NCI-H226 (cell line): ENCODE measurements at places on chromosomes 11 and 22.

DNA sequence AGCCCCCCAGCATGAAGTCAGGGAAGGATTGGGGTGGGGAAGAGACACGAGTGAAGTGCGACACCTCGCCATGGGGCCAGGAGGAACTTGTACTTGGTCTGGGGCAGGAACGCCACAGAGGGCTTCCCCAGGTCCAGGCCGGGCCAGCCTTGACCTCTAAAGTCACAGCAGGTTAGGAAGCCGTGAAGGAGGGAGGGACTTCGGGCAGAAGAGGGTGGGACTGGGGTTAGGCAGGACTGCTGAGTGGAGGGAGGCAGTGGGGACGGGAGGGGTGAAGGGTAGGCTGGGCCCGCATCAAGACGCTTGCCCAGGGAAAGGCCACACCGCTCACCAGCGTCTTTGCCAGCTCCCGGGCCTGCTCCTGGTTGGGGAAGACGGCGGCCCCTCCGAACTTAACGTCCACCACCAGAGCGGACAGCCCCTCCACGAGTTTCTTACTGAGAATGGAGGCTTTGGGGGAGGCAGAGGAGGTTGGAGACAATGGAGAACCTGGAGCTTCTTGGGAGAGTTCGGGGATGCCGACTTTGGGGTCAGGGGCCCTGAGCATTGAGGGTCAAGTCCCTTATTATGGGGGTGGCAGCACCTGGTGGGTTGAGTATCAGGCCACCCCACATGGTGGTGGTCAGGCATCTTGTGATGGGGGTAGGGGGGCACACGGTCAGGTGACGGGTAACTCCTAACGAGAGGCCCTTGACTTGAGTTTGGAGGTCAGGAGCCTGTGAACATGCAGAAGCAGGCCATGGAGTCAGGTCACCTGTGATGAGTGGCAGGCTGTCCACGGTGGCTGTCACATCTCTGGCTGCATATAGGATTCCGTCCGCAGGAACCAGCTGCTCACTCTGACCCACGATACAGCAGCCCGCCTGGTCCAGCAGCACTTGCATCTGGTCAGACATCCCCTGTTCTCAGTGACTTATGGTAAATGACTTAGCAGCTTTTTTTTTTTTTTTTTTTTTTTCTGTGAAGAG, 1.7 kb upstream of the SCO2 start:
- DNase-seq = peak; percentile 18

- DNase-seq = peak; percentile 40
Observed at GRCh38 chr11:100687630-100688395, 725 bp downstream of the ARHGAP42 start.

DNA sequence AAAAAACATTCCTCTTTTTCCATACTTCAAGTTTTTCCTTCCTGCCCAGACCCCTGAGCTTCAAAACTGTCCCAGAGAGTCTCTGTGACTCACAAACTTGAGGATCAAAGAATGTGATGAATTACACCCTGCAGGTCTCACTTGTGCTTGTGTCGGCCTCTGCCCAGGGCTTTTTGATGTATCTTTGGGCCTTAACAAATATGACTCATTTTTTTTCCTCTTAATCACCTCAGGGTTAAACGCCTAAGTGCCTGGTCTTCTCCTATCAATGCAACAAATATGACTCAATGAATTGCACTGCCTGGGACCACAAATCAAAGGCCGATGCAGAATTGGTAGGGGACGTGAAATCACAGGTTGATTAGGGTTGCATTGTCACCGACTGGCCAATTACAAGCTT, 267.7 kb downstream of the LARGE1 start:
- peak; percentile 40 for DNase-seq

DNA sequence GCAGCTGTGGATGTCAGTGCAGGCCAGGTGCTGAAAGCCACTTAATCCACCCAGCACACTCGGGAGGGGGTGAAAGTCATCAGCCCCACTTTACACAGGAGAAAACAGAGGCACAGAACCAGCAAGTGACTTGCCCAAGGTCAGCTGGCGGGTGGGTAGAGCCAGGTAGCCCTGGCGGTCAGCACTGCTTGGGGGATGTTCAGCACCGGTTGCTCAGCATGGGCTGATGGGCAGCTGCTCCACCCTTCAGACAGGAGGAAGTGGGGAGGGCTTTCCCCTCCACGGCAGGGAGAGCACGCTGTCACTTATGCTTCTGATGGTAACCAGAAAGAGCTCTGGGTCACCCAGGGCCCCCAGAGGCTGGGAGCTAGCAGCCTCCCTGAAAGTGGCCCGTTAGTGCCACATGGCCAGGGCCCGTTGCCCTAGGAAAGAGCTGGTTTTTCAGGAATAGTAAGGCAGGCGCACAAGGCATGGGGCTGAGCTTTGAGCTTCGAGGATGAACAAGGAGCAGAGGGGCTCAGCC, 417.9 kb downstream of the CTTN start:
- no peak for DNase-seq

DNA sequence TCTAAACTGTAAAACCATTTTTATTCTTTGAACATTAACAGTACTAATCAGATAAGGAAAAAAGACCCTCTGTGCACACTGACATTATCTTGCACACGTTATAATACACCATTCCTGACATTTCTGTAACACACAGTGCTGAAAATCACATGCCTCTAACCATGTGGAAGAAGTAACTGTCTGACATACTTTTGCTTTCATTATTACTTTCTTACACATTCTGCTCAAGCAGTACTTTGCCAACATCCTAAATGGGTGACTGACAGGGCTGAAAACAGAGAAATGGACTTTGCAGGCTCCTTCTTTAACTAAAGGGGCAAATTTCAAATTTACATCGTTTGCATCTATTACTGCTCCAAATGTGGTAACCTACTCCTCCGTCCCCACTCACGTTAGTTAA, 22.8 kb upstream of the TP53AIP1 start:
- DNase-seq = no peak

DNA sequence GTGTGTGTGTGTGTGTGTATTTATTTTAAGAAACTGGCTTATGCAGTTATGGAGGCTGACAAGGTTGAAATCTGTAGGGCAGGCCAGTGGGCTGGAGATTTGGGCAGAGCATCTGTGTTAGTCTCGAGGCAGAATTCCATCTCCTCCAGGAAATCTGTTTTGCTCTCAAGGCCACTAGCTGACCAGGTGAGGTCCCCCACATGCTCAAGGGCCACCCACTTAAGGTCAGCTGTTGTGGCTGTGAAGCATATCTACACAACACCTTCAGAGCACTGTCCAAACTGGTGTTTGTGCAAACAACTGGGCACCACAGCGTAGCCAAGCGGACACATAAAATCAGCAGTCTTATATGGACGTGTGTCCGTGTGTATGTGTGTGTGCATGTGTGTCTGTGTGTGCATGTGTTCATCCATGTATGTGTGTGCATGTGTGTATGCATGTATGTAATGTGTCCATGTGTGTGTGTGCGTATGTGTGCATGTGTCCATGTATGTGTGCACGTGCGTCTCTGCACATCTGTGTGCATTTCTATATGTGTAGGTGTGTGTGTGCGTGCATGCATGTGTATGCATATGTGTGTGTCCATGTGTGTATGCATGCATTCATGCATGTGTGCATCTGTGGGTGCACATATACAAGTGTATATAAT, 400.9 kb downstream of the BRD1 start:
- DNase-seq = no peak

DNA sequence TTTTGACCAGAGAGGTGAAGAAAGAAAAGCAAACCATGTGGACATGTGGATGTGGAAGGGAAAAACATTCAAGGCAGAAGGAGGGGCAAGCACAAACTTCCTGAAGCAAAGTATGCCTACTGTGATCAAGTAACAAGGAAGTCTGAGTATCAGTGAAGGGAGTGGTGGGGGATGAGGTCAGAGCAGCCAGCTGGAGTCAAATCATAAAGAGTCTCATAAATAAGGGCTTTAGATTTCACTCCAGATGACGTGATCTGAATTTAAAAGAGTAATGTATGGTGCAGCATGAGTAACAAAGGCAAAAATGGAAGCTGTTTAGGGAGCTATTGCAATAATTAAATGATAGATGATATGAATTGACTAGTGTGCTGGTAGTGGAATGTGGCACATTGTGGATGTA, 665.4 kb upstream of the CCDC90B start:
- DNase-seq = no peak

DNA sequence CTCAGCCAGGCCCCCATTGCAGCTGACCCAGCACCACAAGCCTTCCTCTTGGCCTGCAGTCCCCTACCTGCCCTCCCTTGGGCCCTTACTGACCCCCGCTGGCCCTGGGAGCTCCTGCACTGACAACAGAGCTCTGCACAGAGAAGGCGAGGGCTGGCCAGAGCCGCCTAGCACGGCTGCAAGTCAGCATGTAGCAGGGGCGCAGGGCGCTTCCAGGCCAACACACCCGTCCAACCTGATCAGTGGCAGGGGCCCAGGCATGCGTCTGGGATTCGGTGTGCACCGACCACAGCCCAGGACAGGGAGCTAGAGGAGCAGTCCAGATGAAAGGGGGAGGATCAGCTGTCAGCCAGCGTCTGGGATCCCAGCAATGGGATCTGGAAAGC, 7.6 kb downstream of the WNT7B start:
- no peak for DNase-seq

GRCh38 chr11:101915791-101916291, 481 bp downstream of the ANGPTL5 start:
- no peak for DNase-seq

GRCh38 chr11:1205987-1206331, 16.9 kb upstream of the MUC5B start:
- DNase-seq = no peak

GRCh38 chr22:31490496-31490925, 869 bp upstream of the EIF4ENIF1 start:
- DNase-seq = peak; percentile 33

DNA sequence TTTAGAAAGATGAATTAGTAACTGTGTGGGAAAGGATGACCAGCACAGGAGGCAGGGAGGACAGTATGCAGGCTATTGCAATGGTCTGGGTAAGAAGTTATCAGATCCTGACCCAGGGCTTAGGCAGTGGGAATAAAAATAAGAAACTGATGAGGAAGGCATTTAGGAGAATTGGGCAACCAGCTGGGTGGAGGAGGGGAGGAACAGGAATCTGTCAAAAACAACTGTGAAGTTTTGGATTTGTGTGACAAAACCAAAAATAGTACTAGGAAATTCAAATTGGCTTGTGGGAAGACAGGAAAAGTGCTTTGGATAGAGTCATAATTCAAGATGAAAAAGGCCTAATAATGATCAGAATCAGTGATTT, 27.9 kb downstream of the MMP13 start:
- no peak for DNase-seq

DNA sequence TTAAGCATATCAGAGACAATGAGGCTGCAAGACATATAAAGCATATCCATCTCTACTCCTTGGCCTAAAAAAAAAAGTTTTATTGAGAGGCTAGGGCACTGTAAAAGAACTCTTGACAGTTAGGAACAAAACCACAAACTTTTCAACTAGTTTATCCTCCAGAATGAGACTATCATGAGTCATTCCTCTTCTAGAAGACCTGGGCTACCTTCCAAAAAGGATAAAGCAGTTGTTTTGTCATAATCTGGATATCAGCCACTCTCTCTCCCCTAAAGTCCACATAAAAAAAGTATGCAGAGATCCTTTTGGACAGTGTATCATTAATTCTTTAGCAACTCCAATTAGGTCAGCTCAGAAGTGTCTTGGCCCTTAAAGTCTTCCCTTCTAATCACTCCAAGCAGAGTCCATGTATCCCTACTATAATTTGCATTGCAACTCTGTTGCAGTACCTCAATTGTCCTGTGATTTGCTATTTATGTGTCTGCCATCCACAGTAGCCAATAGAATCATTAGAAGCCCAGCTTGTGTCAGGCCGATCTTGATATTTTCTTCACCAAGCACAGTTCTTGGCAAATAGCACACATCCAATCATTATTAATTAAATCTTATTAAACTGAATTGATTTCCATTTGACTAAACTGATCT, 10.4 kb downstream of the OR51T1 start:
- DNase-seq = peak; percentile 68

GRCh38 chr11:80065086-80065485, 624.3 kb upstream of the TENM4 start:
- DNase-seq = no peak

- DNase-seq = peak; percentile 80
Observed at GRCh38 chr22:46071451-46072109, 78.7 kb upstream of the PPARA start.

DNA sequence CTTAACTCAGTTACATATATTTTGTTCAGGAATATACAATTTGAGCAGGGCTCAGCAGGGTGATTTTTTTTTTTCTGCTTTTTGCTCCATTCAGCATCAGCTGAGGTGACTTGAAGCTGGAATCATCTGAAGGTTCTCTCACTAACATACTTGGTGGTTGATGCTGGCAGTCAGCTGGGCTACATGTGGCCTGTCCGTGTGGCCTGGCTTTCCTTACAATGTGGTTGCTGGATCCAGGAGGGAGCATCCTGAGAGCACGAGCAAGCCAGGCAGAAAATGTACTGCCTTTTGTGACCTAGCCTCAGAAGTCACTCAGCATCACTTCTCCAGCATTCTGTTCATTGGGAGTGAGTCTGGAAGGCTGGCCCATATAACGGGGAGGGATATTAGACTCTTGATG, 151.6 kb upstream of the E2F8 start:
- DNase-seq = no peak

DNA sequence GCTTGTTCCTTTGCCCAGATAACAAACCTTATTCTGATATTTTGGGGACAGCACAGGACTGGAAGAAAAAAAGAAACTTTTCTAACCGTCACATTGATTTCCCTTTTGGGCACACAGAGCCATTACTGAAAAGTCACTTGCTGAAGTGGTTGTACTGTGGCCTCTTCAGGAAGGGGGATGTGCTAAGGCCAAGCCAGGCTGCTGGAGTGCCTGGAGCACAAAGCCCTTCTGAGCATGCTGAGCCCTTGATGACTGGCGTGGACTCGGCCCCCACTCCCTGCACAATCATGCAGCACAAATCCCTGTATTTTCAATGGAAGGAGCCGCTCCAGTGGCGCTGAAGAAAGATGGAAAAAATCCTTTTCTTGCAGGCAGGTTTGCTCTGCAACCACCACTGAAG, 164.2 kb downstream of the NTM start:
- DNase-seq = no peak

DNA sequence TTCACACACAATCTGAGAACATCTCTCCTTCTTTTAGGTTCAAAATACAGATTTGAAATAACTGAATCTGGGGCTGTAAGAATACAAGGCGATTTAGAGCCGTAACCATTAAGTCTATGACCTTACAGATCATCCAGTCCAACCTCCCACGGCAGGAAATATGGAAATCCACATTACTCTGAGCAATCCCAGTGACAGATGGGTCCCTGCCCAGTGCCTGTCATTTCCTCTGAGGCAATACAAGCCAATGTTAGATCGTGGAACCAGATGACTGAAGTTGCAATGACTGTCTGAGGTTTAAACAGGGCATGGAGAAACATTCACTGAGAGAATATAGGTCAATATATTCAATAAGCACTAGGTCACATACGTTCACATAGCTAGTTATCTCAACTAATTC, 77.4 kb upstream of the OR5AK2 start:
- DNase-seq = no peak

DNA sequence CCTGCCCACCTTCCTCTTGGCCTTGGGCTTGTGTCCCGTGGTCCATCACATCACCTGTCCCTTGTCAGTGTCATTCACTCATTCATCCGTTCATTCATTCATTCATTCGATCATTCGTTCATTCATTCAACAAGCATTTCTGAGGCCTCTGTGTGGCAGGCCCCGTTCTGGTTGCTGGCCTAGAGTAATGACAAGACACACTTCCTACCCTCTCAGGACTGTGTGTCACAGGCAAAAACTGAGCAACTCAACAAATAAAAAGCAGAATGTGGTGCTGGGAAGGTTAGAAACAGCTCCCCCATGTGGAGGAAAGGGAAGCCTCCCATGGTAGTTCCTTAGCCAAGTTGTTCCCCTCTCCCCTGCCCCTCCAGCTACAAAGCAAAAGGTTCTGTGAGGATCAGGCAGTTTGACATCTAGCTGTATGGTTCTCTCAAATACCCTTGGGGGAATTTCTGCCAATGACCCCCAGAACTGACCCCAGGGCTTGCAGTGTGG, 1.6 kb upstream of the OMP start:
- no peak for DNase-seq
